D721Med (cell line): ENCODE measurements at places on chromosomes 6 and 20.

DNA sequence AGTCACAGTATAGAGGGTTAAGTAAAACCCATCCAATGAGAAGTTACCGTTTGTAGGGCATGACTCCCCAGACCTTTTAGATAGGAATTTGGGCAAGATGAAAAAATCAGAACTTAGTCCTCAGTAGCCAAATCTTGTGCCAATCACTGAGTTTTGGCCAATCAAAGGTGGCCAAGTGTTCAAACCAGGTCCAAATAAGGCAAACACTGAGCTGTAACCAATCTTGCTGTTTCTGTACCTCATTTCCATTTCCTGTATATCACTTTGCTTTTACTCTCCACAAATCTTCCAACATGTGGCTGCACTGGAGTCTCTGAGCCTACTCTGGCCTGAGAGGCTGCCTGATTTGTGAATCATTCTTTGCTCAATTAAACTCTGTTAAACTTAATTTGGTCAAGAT is 81.8 kb upstream of the GPR6 start:
- DNase-seq = no peak

- DNase-seq = no peak
Measured at GRCh38 chr6:105817370-105817769, 268.8 kb upstream of the PRDM1 start.

- no peak for DNase-seq
Measured at GRCh38 chr6:70343313-70343712, 40.4 kb upstream of the COL9A1 start.

GRCh38 chr6:56843476-56844349 is 111.2 kb upstream of the BEND6 start:
- peak; percentile 40 for DNase-seq

DNA sequence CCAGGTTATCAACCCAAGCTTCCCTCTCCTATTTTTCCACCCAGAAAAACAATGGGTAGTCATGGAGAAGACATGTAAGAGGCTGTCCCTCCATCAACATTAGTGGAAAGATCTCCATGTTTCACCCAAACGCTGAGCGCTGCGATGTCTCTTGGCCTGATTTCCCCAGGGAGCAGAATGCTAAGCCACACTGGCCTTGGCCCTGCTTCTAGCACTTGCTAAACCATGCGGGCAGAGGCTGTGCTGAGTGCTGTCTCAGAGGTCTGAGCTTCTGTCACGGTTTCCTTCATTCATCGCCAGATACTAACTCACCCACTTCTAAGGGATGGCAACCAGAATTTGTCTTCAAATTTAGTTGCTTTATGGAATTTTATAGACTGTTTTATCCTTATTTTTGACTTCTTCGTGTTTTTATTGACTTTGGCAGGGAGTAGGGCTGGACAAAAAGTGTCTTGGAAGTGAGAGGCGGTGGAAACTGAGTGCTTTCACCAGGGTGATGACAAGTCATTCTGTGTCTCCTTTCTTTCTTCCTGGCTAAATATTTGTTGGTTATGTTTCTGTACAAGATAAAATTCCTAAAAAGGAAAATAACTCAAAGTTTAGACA is 181.4 kb upstream of the UST start:
- DNase-seq = no peak

GRCh38 chr6:160871320-160871719 is 120.2 kb upstream of the MAP3K4 start:
- DNase-seq = no peak

- no peak for DNase-seq
Measured at GRCh38 chr6:153840039-153840850, 198.8 kb upstream of the OPRM1 start.

- DNase-seq = no peak
Measured at GRCh38 chr6:137867685-137868509, 838 bp downstream of the TNFAIP3 start.

GRCh38 chr6:72390548-72390947 is 231.3 kb upstream of the KCNQ5 start:
- no peak for DNase-seq

DNA sequence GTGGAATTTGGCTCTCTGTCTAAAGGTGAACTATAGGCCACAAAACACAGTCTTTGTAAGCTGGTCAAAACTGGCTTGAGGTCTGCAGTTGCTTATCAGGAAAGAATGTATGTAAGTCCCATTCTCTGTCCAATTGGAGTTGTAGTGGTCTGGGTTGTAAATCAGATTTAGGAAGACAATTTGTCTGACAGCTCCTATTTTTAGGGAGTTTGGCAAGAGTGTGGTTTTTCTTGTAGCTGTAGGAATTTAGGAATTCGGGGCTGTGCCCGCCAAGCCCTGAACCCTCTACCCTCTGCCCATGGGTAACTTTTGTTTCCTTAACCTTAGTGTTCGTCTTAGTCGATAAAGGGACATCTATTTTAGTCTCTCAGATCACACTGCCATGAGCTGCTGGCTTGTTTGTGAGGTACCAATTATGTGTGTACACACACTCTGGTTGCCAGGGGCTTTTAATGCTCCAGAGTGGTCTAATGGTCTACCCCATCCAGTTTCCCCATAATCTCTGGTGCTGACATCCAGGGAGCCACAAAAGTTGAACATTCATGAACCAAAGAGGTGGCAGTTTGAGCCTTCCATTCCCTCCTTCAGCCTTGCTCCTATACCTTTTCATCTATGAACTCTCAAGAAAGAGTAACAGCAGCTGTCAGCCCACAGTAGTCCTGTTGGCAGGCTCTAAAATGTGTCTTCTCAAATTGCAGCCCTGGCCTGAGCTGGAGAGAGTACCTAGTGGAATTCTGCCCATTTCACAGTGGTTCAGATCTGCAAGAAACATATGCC is 93.0 kb downstream of the ANKRD6 start:
- DNase-seq = no peak

DNA sequence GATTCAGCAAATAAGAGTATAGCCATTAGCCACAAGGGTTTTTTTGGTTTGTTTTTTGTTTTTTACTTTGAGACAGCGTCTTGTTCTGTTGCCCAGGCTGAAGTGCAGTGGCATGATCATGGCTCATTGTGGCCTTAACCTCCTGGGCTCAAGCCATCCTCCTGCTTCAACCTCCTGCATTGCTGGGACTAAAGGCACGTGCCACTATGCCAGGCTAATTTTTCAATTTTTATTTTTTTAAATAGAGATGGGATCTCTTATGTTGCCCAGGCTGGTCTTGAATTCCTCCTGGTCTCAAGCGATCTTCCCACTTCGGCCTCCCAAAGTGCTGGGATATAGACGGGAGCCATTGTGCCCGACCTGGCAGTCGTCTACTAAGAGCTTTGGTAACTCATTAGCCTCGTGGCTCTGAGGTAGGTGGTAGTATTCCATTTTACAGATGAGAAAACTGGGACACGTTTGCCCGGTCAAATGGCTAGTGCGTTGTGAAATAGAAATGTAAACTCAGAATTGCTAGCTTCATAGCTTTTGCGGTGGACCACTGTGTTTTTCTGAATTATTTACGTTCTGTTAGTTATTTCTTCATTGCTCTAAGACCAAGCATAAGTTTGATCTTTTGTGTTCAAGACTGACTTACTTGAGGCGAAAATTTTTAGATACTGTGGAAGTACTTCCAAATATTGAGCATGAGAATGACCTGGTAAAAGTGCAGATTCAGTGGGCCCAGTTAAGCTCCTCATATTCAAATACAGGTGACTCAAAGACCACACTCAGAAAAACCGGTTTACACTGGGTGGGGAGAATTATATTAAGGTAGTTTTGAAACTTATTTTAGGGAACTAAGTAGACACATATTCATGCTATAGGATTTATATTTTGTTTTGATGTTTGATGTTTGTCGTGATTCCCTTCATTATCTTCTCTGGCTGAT is 2.1 kb downstream of the PANK2 start:
- no peak for DNase-seq

DNA sequence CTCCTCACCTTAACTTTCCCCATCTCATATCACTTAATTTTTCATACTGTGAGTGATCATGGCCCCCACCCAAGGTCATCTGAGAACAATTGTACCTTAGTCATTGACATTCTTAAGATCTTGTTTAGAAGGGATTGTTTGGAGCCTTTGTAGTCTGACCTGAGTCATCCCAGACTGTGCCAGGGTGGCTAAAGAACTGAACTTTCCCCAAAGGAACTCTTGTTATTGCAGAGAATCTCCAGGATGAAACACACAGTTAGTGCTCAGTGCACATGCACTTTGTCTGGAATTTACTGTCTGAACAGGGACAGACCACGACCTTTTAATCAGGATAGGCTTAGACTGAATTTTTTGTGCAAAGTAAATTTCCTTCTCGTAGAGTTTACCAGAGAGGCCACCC is 112.6 kb upstream of the CCN2 start:
- no peak for DNase-seq

DNA sequence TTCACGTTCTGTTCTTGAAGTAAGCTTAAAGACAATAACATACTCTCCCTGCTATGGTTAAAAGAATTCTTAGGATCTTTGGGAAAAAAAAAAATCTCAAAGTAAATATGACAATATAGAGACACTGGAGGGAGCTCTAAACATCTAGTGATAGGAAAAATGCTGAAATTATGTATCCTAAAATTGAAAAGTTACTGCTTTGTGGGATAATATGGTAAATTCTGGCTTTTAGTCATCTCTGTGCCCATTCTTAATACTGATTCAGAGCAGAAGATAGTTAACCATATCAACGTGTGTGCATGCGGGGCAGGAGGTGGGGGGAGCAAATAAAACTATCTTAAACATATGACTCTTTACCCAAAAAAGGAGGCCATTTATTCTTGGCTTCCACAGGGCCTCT is 165.4 kb downstream of the GMPR start:
- no peak for DNase-seq

GRCh38 chr6:154703124-154703523 is 30.1 kb upstream of the SCAF8 start:
- no peak for DNase-seq

GRCh38 chr20:46835418-46835817 is 59.2 kb upstream of the EYA2 start:
- DNase-seq = no peak

DNA sequence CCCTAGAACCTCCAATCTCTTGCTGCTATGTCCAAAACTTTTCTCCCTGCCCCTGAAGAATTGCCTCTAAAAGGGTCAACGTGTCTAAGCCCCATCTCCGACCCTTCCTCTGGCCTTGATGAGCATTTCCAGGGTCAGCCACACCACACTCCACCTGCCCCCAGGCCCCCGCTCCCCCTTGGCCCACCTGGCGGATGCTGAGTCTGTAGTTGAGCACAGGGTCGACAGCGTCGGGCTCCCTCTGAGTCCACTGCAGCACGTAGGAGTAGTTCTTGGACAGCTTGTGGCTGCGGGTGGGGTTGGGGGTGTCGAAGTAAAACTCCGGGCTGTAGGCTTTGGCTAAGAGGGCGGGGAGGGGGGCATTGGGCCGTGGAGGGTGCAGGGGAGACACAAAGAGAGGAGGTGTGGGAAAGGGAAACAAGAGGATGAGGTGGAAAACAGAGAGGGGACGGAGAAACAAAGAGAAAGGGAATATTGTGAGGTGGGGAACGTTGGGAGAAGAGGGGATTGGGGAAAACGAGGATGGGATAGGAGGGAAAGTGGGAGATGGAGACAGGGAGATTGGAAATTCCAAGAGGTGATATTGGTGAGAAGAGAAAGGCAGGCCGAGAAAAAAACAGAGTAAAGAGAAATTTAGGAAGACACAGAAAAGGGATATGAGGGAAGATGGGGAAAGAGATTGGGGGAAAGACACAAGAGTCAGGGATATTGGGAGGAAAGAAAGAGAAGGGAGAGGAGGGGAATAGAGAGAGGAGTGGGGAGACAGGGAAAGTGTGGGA is 50.5 kb downstream of the MDGA1 start:
- no peak for DNase-seq

DNA sequence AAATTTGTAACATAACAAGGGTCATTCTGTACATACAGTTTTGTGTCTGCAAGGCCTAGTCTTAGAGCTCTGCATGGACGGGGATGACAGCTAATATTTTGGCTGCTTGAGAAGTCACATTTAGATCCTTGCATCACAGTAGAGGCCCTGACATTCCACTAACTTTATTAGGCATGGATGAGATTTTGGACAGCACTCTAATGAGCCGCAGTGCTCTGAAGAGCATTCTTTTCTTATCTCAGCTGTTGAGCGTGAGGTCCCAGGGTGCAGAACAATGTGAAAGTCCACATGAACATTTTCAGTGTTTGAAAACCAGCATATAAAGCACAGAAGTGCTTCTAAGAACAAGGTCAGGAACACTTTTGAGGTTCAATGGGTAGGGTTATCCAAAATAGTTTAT is 58.9 kb downstream of the IPCEF1 start:
- DNase-seq = no peak

DNA sequence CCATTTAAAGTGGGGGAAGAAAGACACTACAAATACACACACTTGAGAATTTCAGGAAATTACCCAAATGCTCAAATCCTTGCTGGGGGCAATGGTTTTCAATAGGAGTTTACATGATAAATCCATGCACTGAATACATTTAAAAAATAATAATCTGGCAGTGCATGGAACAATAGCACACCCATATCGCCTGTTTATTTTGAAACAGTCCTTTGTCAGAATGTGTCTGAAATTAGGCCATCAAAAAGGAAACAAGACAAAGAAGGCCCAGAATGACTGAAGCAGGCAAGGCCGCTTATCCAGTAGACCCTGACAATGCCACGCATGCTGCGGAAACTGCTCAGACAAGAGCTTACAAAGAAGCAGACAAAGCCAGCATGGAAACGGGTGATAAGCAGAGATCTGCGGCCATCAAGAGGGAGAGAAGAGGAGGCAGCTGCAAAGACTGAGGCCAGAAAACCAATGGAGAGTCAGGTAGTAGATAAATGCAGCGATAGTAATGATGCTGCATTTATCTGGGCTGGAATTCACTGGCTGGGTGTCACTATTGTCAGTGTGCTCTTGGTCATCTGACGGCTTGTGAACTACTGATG is 211.9 kb upstream of the CNR1 start:
- DNase-seq = no peak

GRCh38 chr20:44209686-44210405 is 725 bp downstream of the OSER1 start:
- DNase-seq = no peak

- no peak for DNase-seq
Measured at GRCh38 chr6:164034602-164035140, 620.2 kb downstream of the QKI start.

DNA sequence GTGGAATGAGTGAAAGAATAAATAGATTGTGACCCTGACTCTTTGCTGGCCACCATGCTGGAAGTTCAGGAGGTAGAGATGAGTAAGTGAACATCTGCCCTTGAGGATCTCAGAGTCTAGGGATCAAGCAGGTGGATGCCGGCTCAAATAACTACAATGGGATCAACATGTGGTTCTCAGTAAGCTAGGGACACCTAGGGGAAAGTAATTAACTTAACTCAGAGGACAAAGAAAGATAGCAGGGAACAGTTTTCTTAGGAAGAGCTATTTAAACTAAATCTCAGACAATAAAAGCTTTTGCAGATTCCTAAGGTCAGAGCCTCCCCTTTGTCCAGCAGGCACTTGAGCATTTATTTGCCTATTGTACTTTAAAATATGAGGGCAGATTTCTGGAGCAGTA is 29.1 kb downstream of the SLC13A3 start:
- no peak for DNase-seq

- no peak for DNase-seq
Measured at GRCh38 chr6:106918115-106918514, 56.4 kb downstream of the CD24 start.

GRCh38 chr6:129317931-129318820 is 391.8 kb downstream of the ARHGAP18 start:
- no peak for DNase-seq

GRCh38 chr6:113564371-113565171 is 292.6 kb upstream of the MARCKS start:
- DNase-seq = peak; percentile 40

GRCh38 chr6:100449239-100449691 is 15.5 kb downstream of the SIM1 start:
- DNase-seq = no peak

- DNase-seq = no peak
Measured at GRCh38 chr20:16360668-16361067, 212.6 kb downstream of the KIF16B start.

- no peak for DNase-seq
Measured at GRCh38 chr6:135210632-135211305, 29.7 kb downstream of the MYB start.
